GM13976 (cell line): ENCODE measurements at places on chromosomes 7 and 10.
A peak's percentile ranks its signal among the peaks of the same experiment; 100 is the strongest.

GRCh38 chr10:119120413-119120867 is 16.5 kb downstream of the DENND10 start:
- DNase-seq, result peak; percentile 63

GRCh38 chr10:58258977-58259692 is 8.6 kb downstream of the IPMK start:
- DNase-seq, result no peak

- no peak for DNase-seq
These were observed 46.6 kb upstream of the PODXL start for GRCh38 chr7:131602994-131603372.

GRCh38 chr7:144388950-144389349 is 14.5 kb downstream of the NOBOX start:
- DNase-seq, result no peak

DNA sequence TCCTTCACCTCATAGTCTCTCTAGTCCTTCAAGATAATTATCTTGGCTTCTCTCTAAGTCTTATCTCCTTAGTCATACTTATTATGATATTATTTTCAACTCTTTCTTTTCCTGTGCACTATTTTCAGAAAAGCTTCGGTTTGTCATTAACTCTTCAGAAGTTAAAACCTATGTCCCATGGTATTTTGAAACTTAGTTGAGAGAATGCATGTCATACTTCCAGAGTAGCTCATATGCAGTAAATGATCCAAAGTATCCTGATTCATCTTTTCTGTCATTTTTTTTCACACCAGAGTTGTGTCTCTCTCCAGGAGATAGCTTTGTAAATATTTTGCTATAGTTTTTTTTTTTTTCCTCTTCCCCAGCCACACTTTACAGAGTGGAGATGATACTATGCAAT is 1008.6 kb downstream of the NRG3 start:
- DNase-seq, result no peak

- no peak for DNase-seq
These were observed 1.2 kb downstream of the PDZD7 start for GRCh38 chr10:101029520-101030295.

DNA sequence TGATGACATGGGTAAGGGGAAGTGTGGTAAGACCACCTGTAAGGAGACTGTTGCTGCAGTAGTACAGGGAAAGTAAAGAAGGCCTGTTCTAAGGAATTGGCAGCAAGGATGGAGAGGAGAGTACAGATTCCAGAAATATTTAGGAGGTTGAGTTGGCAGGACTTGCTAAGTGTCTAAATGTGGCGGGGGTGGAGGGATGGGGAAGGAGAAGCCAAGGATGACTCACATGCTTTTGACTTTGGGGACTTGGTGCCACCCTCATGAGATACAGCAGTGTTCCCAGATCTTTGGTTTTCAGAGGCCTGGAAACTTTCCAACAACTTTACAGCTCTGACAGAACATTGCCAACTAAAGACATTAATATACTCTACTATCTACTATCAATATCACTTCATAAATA is 45.4 kb downstream of the CDK6 start:
- no peak for DNase-seq

DNA sequence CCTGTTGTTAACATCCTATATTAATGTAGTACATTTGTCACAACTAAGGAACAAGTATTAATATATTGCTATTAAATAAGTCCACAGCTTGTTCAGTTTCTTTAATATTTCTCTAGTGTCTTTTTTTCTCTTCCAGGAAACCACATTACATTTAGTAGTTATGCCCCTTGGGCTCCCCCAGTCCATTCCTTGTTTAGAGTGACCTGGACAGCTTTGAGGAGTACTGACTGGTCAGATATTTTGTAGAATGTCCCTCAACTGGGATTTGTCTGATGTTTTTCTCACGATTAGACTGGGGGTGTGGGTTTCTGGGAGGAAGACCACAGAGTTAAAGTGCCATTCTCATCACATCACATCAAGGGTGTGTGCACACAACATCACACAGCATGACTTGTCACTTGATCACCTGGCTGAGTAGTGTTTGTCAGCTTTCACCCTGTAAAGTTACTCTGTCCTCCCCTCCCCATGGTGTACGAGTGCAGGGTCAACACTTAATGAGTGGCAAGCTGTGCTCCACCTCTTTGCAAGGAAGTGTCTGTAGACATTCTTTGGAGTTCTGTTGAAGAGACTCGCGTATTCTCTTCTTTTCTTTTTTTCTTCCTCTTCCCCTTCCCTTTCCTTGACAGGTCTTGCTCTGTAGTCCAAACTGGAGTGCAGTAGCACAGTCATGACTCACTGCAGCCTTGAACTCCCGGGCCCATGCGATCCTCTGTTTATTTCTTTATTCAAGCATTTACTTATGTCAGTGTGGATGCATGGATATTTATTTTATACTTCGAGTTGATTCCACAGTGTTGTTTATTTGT is 10.2 kb downstream of the LMTK2 start:
- no peak for DNase-seq

GRCh38 chr10:49187950-49188761 is at the start of gene TMEM273:
Gene TMEM273, minus strand, starts transcription at chr10:49188391. Its CDS starts 55 bp downstream, at chr10:49188336.
- peak; percentile 67 for DNase-seq

- no peak for DNase-seq
These were observed 13.6 kb downstream of the GNG11 start for GRCh38 chr7:93935102-93935501.

- no peak for DNase-seq
These were observed 66.5 kb upstream of the ADRB1 start for GRCh38 chr10:113977174-113977573.

DNA sequence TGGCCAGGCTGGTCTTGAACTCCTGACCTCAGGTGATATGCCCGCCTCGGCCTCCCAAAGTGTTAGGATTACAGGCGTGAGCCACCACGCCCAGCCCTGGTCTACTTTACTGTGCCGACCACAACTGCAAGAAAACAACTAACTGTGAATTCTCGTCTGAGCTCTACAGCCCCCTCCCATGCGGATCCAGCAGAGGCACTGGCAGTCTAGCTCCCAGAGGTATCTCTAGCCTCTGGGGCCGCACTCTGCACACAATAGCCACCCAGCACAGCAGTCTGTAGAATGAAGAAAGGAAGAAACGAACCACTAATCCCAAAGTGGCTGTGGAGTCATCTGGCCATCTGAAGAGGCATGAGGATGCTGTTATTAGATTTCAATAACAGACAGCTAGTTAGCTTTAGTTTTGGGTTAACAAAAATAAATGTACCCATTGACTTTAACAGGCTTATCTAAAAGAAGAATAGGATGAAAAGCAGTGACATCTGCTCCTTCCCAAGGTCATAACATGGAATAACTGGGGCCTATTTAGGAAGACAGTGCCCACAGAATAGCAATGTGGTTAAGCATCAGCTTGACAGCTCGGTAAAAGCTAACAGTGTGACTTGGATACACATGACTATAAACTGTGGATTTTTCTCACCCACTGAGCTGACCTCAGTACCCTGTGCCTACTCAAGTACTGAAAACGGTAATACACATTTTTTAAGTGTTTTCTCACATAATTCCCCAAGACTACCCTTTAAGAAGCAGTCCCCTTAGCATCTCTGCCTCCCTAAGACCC is 131.9 kb downstream of the TNS3 start:
- DNase-seq, result no peak

DNA sequence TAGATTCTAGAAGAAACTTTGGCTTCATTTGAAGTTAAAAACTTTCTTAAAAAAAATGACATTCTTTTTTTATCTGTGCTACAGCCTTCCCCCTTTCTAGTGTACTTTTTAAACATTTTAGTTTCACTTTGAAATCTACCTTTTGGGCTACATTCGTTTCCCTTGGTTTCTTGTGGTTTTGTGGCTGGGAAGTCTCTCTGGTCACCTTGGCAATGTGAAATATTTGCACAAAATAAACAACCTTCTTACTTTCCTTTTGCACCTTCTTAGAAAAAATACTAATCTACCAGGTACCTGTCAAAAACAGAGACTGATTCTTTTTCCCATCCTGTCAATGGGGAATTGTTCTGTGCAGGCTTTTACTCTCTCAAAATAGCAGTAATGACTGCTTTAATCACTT is 350.2 kb downstream of the GATA3 start:
- peak; percentile 20 for DNase-seq

DNA sequence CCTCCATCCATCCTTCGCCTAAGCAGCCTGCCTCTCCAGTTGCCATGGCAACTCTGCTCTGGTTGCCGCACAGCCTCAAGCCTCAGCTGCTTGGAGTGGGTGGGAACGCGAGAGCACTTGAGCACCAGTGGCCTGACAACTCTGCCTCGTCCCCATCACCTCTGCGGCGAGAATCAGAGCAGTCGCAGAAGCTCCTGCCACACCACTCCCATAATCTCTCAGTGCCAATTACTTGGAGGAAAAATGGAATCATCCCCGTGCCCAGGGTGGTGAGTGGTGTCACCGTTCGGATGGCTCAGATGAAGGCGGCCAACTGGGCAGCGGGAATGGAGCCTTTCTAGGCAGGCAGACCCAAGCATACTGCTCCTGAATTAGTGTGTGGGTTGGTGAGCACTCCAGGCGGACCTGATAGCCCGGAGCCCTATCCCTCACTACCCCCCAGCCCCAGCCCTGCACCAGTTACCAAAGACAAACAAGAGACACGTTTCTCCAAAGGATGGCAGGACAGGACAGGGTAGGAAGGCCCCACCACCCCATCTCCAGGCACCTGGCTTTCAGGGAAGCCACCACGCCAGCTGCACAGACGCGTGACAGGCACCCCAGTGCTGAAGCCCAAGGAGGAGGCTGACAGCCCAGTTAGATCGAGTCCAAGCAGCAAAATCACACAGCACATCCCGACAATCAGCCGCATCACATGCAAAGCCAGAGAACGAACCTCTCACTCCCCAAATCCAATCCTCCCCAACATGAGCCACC is 335.4 kb downstream of the PTPRN2 start:
- DNase-seq, result no peak

GRCh38 chr7:150360363-150361058 is 8.1 kb upstream of the REPIN1 start:
- DNase-seq, result no peak

DNA sequence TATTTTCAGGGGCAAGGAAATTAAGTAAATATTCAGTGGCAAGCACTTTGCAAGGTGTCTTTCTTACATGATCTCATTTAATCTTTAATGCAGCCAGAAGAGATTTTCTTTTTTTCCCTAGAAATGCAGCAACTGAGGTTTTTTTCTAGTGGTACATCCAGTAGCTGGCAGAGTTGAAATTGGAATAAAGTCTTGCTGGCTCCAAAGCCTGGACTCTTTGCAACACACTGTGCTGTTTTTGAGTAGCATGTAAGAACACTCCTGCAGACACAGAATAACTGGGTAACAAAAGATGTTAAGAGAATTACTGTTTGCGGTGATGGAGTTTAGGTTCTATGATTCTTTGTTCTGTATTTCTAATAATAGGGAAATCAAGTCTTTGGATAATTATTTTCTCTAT is 123.6 kb downstream of the PON1 start:
- no peak for DNase-seq

DNA sequence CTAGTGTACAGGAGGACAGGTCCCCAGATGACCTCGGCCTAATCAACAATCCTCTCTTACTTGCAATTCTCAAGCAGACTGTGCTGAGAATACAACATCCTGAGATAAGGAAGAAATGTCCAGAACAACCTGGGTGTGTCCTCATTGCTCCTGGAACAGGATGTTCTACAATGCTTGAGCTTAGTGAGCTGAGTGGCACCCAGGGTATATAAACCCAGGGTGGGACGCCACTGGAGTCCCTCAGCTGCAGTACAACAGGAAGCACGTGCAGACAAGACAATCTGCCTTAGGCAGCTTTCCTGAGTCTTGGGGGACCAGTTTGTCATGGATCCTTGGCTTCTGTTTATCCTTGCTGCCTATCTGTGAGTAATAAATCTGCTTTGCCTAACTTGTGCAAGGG is 27.7 kb upstream of the SLC25A13 start:
- DNase-seq, result no peak

- no peak for DNase-seq
These were observed 437.5 kb downstream of the PLXNA4 start for GRCh38 chr7:132138817-132139216.

DNA sequence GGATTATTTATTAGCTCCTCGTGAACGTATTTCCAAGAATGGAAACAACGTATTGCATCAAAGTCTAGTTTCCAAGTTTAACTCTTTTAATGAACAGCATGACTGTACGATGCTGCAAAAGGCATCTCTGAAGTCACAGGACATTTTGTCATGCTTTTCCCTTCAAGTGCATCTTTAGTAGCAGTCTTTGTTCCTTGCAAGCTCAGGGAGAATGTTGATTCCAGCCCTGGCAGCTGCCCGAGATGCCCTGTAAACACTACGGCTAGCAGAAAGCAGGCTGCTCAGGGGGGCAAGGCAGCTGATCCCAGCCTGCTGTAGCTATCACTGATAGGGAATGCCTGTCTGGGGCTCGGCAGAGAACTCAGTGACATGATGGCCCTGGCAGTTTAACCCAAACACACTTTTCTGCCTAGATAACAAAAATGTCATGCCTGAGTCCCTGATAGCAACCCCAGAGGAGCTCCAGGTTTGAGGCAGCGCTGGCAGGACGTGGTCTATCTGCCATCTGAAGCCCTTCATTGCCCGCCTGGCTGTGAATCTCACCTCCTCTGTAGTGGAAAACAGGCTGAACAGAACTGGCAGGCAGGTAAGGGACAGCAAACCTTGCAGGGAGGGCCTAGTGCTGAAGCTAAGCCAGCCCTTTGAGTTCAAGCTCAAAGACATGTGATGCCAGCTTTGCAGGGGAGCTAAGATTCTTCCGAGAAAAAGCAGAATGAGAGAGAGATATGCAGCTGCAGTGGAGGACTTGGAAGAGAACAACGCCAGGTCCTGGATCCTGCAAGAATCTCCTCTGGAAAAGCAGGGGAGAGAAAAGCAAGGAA is 264.6 kb downstream of the SNX10 start:
- no peak for DNase-seq

- DNase-seq, result no peak
These were observed 25.7 kb upstream of the LMBR1 start for GRCh38 chr7:156918635-156919034.

- DNase-seq, result no peak
These were observed 301.1 kb downstream of the CALN1 start for GRCh38 chr7:72111086-72111485.

- DNase-seq, result no peak
These were observed 141.7 kb upstream of the SHH start for GRCh38 chr7:155953781-155954549.

DNA sequence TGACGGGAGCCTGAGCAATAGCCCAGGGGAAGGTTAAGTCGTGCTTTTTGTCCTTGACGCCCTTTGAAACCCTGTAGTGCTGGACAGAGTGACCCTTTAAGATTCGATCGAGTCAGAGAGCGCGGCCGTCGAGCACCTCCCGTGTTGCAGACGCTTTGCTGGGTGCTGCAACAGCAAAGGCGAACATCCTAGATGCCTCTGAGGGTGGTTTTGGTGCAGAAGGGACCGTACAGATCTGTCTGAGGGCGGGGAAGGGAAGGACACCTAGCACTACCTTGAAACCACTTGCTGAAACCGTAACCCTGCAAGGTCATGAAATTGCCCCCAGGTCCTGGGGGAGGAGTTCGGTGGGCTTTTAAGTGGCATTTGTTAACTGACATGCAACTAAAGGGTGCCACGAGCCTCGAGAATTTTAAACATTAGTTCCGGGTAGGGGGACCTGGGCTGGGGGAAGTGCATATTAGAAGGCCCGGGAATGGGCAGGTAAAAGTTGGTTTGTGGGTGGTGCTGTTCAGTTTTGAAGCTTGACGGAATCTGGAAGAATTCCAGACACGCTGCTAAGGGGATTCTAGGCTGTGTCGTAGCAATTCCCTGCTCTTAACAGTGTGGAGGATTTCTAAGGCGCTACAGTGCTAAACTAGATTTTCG is 786 bp downstream of the ATP5F1C start:
- DNase-seq, result no peak
